Stimulated activated CD8-positive, alpha-beta memory T cell treated with anti-CD3 and anti-CD28 coated beads, Interleukin-15, amount 100 ng/mL, for 4 hours (primary cell): ENCODE measurements at places on chromosomes 1 and 21.

DNA sequence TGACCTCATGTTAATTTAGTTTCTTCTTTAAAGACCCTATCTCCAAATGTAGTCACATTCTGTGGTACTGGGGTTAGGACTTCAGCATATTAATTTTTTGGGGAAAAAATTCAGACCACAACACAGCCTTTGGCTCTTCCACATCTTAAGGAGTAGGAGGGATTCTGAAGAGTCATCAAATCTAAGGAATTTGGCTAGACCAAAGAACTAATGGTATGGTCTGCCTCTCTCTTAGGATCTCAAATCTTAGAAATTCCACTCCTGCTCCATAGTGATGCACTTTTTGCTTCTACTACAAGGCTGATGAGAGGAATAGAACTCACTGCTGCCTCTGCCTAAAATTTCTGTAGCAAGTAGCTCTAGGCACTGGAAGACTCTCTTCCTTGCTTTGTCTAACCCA lies 80.5 kb downstream of the NGF start:
- no peak for DNase-seq

- DNase-seq = no peak
Measured at GRCh38 chr1:226638001-226638601, 89.5 kb downstream of the STUM start.

DNA sequence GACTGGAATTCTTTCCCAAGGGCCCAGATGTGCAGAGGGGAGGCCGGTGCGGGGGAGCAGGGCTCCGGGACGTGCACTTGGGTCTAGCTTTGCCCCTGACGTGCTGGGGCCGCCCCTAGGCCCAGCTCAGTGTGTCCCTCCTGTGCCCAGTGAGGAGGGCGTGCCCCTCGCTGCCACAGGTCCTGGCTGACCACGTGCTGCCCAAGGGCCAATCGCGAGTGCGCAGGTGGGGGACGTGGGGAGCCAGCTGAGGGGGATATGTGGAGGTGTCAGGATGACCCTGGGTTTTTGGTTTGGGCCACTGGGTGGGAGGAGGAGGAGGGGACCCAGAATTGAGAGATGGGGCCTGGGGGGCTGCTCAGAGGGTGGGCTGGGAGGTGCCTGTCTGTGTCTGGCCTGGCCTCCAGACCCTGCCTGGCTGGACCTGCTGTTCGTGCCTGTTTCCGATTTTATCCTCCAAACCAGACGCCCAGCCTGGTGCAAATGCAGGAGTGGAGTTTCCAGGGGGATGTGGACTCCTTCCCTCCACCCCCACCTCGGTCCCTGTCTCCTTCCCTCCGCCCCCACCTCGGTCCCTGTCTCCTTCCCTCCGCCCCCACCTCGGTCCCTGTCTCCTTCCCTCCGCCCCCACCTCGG lies 6.1 kb upstream of the RNF223 start:
- DNase-seq = no peak

DNA sequence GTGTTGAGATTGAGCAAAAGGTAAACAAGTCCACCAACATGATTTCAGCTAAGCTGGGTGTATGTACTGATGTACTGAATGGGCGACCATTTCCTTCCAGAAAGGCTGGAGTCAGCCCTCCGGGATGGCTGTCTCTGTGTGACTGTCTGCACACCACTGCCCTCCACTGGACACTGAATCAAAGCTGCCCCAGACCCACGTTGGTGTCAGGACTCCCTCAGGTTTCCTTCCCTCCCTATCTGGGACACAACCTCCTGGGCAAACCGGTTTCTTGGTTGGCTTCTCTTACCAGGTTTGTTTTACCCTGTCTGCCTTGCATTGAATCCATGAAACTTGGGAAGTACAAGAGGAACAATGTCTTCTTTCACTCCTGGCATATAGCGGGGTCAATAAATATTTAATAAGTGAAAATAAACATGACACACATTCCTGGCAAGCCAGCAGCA lies 5.3 kb upstream of the SRP9 start:
- no peak for DNase-seq
